HS-27A (cell line): ENCODE measurements at places on chromosomes 4 and X.
A peak's percentile ranks its signal among the peaks of the same experiment; 100 is the strongest.

DNA sequence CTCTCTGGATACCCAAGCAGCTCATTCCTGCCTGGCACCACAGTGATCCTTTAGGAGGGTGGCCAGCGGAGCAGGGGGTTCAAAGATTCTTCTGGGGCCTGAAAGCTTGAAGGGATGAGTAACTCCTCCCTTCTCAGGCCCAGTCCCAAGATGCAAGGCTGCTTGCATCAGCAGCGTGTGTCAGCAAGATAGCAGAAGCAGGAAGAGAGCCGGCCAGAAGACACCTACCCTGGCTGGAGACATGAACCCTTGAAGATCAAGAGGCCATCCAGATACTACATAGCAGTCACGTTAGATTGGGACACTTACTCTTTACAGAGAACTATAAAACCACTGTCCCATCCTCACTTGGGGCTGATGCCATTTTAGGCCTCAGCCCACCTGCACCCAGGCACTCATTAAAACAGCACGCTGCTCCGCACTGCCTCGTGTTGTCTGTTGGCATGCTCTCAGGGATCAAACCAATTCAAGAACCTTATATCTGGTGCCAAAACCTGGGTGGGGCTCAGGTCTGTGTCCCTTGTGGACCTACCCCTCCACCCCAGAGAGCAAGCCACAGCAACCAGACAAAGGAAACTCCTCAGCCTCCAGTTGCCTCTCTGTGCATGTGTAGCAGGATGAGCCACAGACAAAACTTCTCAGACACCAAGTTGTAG lies 6.5 kb downstream of the UGT2B17 start:
- no peak for DNase-seq

- no peak for DNase-seq
Measured at GRCh38 chrX:25519258-25519657, 503.5 kb upstream of the ARX start.

DNA sequence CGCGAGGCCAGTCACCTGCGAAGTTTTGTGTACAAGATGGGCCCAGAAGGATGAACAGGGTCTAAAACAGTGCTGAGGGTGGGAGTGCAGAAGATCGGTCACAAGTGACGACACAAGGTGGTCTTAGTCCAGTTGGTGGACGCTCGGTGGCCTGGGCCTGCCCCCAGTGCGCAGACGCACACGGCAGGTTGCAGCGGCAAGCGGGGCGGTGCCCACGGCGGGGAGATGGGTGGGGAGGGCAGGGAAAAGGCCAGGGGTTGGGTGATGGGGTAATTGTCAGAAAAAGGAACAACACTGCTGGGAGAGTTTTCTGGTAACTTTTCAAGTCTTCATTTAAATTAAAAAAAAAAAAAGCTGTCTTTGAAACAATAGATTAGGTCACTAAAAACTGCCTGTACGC lies 1.0 kb upstream of the PRDX4 start:
- DNase-seq: no peak

- DNase-seq: no peak
Measured at GRCh38 chrX:75781611-75782010, 3.4 kb downstream of the MAGEE2 start.

GRCh38 chr4:100113096-100113495 lies 77.2 kb downstream of the DDIT4L start:
- no peak for DNase-seq

DNA sequence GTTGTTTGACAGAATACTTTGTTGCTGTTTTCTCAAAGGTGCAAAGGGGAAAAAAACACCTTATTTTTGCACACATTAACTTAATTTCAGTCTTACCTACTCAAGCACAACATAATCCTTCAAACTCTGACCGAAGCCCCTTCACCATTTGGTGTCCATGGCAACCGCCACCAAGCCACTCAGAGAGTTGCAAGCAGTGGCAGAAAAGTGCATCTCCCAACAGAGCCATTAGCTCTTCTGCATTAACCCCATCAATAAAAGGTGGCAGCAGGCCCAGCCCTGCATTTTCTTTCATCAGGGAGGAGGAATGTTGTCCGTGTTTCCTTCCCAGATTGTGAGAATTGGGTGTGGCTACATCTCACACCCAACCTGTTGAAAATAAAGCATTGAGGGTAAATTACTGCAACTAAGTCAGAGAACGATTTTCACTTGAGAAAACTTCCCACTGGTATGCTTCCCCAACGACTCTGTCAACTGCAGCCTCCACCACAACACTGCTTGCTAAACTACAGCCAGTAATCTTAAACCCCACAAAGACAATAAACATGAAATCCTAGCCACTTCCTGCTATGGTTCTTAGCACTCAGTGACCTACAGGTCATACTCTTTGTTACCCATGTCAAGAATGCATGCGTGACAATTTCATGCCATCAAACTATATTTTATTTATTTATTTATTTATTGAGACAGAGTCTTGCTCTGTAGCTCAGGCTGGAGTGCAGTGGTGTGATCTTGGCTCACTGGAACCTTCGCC lies 154.0 kb downstream of the GRIA3 start:
- DNase-seq: no peak

DNA sequence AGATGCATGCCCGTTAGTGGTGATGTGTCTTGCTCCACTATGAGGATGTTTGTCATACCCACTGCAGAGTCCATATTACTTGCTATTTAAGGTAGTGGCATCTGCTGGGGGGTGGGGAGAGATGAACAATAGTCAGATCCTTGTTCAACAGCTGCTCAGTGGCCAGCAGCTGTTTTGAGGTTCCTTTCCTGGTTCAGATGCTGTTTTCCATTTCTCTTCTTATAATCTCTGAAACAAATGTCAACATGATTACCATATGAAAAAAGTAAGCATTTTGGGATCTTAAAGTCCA lies 1567.9 kb upstream of the TENM3 start:
- no peak for DNase-seq

DNA sequence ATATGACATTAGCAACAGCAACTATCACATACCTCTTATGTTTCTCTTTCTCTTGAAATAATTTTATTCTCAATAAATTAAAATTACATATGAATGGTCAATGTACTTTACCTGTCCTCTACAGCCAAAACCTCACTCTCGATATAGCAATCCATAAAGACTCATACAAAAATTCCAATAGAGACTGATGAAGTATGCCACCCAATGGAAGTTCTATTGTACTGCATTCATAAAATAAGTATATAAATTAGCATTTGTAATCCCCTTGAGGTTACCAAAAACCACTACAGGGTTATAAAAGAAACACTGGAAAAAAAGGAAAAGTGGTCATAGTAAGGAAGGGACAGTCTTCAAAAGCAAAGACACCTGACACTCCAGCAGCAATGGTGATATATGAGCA lies 32.8 kb downstream of the CLDN2 start:
- no peak for DNase-seq

- DNase-seq: no peak
Measured at GRCh38 chr4:74503580-74503979, 58.6 kb downstream of the AREG start.

DNA sequence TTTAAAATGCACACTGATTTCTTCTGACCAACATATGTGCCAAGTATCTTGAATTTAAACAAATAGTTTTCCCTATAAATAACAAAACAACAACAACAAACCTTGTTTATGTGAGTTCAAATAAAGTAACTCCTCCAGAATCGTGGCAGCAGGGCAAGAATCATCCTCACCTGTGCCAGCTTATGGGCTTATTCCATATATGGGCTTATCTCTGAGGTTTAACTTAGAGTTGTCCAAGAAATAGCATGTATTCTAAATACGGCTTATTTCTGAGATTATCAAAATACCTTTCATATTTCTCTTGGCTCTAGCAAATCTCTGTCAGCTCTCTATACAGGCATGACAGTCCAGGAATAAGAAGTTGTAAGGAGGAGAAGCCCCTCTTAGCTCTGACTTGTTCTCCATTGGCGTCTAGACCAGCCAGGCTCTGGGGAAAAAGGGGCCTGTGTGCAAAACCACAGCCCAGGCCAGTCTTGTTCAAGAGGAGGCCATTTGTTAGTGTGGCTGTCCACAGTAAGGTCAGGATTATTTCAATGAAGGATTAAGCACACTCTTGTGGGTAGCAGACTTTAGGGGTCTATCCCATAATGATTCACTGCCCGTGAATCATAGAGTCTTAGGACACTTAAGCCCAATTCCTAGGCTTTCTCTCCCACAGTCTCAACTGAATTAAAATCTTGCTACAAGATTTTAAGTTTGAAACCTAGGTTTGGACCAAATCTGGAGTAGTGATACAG lies 63.2 kb downstream of the FRAS1 start:
- no peak for DNase-seq

DNA sequence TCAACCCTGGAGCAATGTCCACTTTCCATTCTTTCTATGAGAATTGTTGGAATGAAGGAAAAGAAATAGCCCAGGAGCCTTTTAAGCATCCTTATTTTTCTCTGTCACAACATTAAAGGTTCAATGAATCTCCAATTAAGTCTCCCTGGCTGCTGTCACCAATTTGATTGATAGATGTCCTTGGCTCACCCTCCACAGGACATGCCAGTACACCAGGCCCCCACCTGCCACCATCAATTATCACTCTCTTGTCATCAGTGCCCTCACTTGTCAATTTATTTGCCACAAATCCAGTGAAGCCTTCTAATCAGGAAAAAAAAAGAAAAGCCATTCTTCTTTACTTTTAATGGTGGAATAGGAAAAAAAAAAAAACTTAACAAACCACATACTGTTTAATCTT lies 453.6 kb downstream of the CENPC start:
- DNase-seq: no peak

GRCh38 chr4:175657571-175657970 lies 154.5 kb downstream of the GPM6A start:
- no peak for DNase-seq

DNA sequence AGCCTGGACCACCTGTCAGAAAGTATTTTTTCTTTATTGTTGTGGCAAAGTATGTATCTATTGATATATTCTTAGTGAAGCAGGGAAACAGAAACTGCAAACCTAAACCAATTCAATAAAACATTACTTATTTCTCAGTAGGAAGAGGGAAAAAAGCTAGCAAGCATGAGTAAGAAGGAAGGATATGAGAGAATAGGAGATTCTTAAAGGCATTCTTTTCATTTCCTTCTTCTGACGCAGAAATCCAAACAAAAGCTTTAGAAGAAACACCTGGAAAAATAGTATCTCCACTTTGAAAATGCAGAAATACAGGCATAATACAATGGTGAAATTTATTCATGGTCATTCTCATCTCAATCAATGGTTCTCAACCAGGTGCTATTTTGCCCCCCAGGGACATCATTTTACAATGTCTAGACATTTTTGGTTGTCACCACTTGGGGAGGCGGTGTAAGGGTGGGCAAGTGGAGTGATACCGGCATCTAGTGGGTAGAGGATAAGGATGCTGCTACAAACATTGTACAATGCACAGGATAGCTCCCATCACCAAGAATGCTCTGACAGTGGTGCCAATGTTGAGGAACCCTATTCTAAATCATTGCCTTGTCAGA lies 21.7 kb upstream of the ATXN3L start:
- no peak for DNase-seq

DNA sequence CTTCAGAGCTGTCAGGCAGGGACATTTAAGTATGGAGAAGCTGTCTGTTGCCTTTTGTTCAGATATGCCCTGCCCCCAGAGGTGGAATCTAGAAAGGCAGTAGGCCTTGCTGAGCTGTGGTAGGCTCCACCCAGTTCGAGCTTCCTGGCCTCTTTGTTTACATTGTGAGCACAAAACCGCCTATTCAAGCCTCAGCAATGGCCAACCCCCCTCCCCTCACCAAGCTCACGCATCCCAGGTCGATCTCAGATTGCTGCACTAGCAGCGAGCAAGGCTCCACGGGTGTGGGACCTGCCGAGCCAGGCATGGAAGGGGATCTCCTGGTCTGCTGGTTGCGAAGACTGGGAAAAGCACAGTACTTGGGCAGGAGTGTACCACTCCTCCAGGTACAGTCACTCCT lies 59.3 kb downstream of the ZNF674 start:
- no peak for DNase-seq

GRCh38 chr4:40990236-40990898 lies 224.0 kb downstream of the APBB2 start:
- peak; percentile 99 for DNase-seq
